T-helper 17 cell (primary cell): ENCODE measurements at places on chromosomes 12 and 14.

- H3K4me1 ChIP-seq = no peaks in the 10 kb centered on the region
- no peaks in the 10 kb centered on the region for H3K27me3 ChIP-seq
- H3K4me3 ChIP-seq = no peak overlapping the region
- H3K27ac ChIP-seq = no peak overlapping the region
- DNase-seq = no peak
Observed at GRCh38 chr12:133204264-133204603, 22.9 kb downstream of the ZNF268 start.

DNA sequence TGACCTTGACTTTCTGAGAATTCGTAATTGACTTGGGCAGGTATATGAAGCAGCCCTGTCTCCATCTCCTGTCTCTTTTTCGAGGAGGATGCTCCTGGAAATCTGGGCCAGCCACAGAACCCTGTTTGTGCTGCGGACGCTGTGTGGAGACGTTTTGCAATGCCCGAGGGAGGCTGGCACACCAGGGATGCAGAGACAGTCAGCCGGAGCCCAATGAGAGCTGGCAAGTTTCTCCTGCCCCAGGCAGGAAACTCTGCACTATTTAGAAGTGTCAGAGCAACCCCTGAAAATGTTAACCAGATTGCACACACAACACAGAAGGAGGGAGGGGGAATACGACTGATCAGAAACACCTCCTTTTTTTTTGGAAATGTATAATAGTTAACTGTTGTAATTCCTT is 103.2 kb upstream of the DYRK2 start:
- H3K27me3 ChIP-seq = no peaks in the 10 kb centered on the region
- no peak overlapping the region for H3K4me3 ChIP-seq
- H3K27ac ChIP-seq = no peak overlapping the region
- H3K36me3 ChIP-seq = peaks cover 6% of the 10 kb centered on the region

DNA sequence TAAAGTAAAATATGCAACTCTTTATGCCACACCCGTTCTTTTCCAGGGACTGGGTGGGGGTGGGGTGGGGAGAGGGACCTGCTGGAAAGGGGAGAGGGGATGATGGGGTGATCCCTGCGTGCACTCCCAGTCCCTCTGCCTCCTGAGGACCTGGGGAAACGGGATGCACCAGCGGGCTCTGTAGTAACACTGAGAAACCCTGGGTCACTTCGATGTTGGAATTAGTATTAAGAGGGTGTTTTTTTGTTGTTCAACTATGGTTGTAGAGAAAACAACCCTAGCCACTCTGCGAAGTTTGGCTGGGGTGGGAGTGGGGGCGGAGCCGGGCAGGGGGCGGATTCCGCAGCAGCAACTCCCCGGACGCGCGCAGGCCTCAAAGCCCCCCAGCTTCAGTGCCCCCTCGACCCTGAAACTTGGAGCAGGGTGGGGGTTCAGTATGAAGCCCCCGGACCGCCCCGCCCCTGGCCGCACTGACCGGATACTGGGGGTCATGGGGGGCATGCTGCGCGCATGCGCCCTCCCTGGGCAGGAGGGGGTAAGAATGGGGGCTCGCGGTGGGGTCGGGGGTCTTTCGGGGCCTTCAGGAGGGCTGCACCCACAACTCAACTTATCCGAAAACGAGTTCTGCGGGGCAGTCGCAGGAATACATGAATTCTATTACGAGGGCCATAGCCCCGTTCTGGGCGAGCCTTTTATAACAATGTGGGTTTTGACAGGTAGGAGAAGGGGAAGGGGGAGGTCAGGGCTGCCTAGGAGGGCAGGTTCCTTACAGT is 1.3 kb upstream of the ARHGEF25 start:
- no peak for DNase-seq
- H3K36me3 ChIP-seq = peaks cover 5% of the 10 kb centered on the region
- H3K27ac ChIP-seq = no peak overlapping the region
- peaks cover 10% of the 10 kb centered on the region for H3K4me1 ChIP-seq
- peaks cover 30% of the 10 kb centered on the region for H3K27me3 ChIP-seq

DNA sequence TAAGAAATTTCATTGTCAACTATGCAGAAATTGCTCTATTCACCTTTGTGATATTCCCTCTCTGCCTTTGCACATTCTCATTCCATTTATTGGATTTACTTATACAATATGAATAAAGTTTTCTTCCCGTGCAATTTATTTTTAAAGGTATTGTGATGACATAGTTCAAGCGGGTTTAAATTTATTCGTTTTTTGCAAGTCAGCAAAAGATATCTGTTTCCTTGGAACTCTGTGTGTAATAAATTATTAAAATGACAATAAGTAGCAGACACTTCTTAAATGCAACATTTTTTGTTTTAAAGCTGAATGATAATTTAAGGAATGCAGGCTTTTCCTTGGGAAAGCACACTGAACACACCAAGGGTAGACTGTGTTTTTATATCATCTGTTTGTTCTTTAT is 143.1 kb downstream of the SLC41A2 start:
- no peak overlapping the region for H3K4me3 ChIP-seq
- H3K4me1 ChIP-seq = no peaks in the 10 kb centered on the region
- H3K27ac ChIP-seq = no peak overlapping the region
- no peak for DNase-seq
- H3K27me3 ChIP-seq = no peaks in the 10 kb centered on the region
- H3K36me3 ChIP-seq = peaks cover 2% of the 10 kb centered on the region

DNA sequence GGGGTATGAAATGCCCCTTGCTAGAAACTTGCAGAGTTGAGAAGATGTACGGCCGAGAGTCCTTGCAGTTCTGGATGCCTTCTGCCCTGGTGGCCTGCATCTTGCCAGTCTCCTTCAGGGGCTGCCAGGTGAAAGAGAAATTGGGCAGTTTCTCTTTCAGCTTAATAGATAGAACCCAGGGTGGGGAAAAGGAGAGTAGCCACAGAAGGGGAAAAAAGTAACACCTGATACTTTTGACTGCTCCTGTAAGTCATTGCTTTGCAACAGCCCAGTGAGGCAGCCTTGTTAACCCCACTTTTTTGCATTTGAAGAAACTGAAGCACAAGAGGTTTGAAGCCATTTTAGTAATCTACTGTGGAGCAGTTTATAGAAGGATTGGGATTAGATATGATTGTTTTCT is 27.6 kb downstream of the TDP1 start:
- peaks cover 10% of the 10 kb centered on the region for H3K36me3 ChIP-seq
- no peak for DNase-seq
- H3K4me1 ChIP-seq = peaks cover 2% of the 10 kb centered on the region
